ENCODE measurements at places on chromosomes 6 and 20. TPM values are rescaled to one million over a fixed set of nuclear protein-coding genes. Genes with fewer than 3 reads are reported as not detected.

Gene RPL7L1
- 110 TPM for total RNA-seq

Gene RNF144B
- total RNA-seq, result 0.39 TPM

Gene MBOAT1
- total RNA-seq, result 7.3 TPM

Gene SRSF12
- 0.49 TPM for total RNA-seq

Gene RSPO4
- total RNA-seq, result 0.41 TPM

Gene CDSN
- total RNA-seq, result not detected

Gene VGLL2
- total RNA-seq, result not detected

Gene PREX1
- total RNA-seq, result 9.5 TPM

Gene HEY2
- 0.12 TPM for total RNA-seq

Gene IMPG1
- total RNA-seq, result not detected

Gene TAF4
- total RNA-seq, result 98.2 TPM
